ENCODE measurements at places on chromosomes 4 and X.
A peak's percentile ranks its signal among the peaks of the same experiment; 100 is the strongest.

DNA sequence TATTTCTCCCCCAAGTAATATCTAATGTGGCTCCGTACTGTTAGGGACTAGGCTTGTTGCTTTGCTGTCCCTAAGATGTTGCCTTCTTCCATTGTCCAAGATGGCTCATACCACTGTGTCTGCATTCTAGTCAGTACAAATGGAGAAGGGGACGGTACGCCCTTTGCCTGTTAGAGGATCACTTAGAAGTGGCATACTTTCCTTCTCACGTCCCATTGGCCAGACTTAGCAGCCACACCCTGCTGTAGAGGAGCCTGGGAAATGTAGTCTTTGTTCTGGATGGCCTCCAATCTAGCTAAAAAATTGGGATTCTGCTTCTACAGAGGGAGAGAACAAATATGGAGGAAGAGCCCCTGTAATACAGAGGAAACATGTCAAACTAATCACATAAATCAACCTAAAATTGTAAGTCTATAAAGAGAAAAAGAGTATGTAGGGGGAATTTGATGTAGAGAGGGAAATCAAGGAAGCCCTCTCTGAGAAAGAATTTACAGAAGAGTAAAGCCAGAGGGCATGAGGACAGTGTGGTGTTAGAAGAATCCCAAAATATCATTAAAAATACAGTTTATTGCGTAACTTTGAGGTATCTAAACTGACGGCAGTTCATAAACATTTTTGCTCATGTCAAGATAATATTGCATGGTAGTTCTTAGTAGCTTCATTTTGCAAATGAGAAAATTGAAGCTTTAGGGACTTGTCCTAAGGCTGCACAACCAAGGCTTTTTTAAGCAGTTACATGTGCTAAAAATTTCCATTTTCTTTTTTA is 15.1 kb downstream of the PRIMPOL start:
- no peak for DNase-seq

DNA sequence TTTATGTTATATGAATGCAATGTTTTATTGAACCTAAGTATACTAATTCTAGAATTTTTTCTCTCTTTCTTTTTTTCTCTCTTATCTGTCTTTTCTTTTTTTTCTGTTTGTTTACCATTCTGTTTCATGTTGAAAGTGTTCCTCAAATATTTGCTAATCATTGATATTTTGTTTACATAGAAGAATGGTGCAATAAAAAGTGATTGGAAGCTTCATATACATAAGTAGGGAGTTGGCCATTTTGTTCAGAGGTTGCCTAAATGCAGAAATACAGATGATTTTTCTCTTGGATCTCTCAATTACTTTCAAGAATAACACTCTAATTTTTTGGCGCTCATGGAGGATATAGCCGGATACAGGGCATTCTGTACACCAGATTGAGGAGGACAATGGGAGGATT is 5.7 kb upstream of the SERTM2 start:
- no peak for DNase-seq

GRCh38 chrX:24090300-24091200 is 35.8 kb downstream of the EIF2S3 start:
- no peak for DNase-seq

GRCh38 chrX:115494161-115494560 is 66.8 kb upstream of the PLS3 start:
- no peak for DNase-seq

DNA sequence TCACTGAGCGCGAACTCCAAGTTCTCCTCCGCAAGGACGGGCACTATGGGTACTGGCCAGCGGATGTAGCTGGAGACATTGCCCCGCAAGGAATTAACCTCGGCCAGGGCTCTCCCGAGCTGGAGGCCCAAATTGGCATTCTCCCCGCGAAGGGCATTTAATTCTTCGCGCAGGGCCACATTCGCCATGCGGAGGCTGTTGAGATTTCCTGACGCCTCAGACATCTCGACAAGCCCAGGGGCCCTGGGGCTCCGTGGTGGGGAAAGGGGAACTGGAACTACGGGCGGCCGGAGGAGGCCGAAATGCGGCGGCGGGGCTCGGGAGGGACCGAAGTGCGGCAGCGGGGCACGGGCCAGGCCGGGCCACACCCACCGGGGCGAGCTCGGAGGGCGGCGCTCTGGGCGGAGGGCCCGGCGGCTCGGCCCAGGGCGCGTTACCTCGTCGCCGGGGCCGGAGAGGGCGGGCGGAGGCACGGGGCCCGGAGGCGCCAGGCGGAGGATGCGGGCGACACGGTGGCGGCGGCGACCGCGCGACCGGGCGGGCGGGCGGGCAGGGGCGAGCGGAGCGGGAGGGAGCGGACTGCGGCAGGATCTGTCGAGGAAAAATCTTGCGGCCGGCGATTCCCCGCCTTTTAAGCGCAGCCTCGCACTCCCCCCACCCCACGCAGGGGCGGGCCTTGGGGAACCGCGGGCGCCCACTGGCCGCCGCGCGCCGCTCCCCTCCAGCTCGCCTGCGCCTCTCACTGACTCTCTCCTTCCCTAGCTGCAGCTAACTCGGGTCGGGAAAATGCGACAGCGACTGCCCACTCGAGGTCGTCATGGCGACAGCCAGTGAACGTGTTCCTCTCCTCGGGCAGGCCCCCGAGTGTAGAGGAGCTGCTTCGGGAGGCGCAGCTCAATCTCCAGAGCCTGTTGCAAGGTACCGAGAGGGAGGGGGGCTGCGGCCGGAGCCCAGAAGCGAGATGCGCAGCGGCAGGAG is at the start of gene RTL5:
TSS of gene RTL5 (minus strand) at position 599 of the 978 bp plus-strand sequence.
- peak; percentile 85 for DNase-seq

Measured in astrocyte of the spinal cord (primary cell).